SW 1271 (cell line): ENCODE measurements at places on chromosomes 3 and 15.

- DNase-seq = no peak
These were observed 121.3 kb upstream of the TBL1XR1 start for GRCh38 chr3:177318559-177318958.

GRCh38 chr3:86938416-86939105, 52.4 kb downstream of the VGLL3 start:
- no peak for DNase-seq

DNA sequence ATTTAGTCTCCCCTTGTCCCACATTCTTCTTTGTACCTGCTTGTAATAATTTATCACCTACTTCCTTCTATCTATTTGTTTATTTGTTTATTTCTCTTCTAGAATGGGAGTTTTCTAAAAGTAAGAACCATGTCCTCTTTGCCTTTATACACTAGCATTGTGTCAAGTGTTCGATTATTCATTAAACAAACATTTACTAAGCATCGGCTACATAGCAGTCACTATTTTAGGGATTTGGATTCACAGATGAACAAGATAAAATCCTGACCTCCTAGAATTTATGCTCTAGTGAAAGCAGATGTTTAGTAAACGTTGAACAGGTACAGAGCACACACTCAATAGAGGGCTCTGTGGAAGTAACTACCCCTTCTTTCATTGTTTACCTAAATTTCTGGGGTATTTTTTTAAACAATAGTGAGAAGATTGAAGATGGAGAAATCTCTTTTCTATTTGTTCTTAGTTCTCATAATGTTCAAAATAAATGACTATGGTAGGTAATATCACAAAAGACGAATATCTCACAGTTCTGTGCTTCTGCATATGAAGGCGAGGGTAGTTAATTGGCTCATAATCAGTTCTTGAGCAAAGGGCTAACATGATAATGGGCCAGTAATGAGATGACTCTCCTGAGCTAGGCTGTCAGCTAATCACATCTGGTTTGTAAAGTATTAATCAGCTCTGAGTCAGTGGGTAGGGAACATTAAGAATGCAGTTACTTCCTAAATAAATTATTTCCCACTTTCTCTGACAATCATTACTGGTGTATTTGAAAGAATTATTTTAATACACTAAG, 111.9 kb downstream of the SLC9A9 start:
- no peak for DNase-seq

DNA sequence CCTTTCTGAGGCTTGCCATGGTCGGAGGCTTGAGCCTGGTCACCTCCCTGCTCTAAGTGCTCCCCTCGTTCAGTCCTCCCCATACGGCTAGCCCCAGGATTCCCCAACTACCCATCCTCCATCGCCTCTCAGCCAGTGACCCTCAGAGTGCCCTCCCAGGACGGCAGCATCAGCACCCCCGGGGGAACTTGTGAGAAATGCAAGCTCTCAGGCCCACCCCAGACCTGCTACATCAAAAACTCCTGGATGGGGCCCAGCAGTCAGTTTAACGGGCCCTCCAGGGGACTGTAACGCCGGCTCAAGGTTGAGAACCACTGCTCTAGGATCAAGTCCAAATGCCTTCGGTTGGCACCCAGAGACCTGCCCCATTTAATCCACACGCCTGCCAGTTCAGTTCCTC, 6.9 kb downstream of the ADAMTS17 start:
- no peak for DNase-seq

GRCh38 chr3:145760036-145760435, 400.9 kb downstream of the PLOD2 start:
- DNase-seq = no peak

DNA sequence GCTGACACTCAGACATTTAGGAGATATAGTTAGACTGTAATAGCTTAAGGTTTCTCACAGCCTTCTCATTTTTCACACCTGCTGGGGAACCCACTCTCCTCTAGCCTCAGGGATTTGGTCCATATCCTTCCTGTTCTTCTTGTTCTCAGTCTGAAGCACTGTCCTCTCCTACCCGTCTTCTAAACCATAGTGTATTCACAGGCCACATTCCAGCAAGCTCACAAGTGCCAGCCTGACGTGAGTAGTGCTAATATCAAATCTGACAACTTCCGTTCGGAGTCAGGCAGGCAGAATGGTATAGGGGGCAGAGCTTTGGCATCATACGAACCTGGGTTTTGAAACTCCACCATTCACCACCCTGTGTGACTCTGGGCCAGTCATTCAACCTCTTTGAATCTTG, 6.9 kb upstream of the CA12 start:
- no peak for DNase-seq
